ENCODE measurements at places on chromosomes 5 and 9. TPM values are rescaled to one million over a fixed set of nuclear protein-coding genes. Genes with fewer than 3 reads are reported as not detected.

PITX1 gene
- total RNA-seq: 4.1 TPM

OCLN gene
- 0.26 TPM for total RNA-seq

TMEM215 gene
- not detected for total RNA-seq

QRFP gene
- not detected for total RNA-seq

CFAP90 gene
- total RNA-seq: not detected

HSD17B4 gene
- total RNA-seq: 318 TPM

PRSS3 gene
- 47.3 TPM for total RNA-seq

SLC25A48 gene
- total RNA-seq: not detected

All from bronchial smooth muscle cell (primary cell).